ENCODE measurements at places on chromosomes 13 and 19. TPM values are rescaled to one million over a fixed set of nuclear protein-coding genes. Genes with fewer than 3 reads are reported as not detected.

GRCh38 chr13:40315416-40316064, 350.9 kb downstream of the FOXO1 start:
- H3K4me3 ChIP-seq: no peak overlapping the region
- peaks cover 18% of the 10 kb centered on the region for H3K4me1 ChIP-seq
- peak; percentile 51 for DNase-seq
- no peak overlapping the region for H3K27ac ChIP-seq

The MYO1F gene
- 0.27 TPM for total RNA-seq

DNA sequence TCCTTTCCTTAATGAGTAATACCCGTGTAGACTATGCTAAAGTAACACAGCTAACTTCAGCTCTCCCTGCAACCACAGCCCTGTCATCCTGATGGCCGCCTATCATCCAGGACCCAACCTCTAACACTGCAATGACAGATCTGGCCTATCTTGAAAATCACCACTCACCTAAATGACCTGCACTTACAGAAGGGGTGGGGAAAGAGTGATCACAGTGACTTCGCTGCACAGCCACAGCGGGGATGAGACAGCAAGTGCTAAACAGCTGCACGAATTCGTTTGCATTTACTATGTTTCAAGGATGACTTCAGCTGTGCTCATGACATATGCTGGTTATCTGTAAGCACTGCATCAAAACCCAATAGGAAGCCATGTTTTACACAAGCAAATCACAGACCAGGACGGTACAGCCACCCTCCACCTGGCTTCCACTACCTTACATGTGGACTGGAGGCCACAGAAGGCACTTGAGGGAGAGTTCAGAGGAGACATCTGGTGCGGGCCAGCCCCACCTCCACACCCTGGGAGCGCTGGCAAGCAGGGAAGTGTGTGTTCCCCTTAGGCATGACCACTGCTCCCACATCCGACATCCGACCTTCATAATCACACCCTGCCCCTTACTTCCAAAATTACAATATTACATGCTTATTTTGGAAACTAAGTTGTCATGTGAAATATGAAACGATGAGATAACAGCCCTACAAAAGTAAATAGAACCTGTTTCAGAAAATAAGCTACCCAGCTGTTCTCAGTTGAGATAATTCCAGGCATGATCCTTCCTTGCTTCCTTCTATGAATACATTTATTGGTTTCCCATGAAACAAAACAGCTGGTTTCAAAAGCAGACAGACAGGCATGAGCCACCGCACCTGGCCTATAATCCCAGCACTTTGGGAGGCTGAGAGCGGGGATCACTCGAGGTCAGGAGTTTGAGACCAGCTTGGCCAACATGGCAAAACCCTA, 95.7 kb downstream of the STK24 start:
- no peak overlapping the region for H3K4me3 ChIP-seq
- H3K4me1 ChIP-seq: peaks cover 55% of the 10 kb centered on the region

The PCDH20 gene
- total RNA-seq: not detected

GRCh38 chr13:80340651-80341100, 250 bp downstream of the SPRY2 start:
- no peaks in the 10 kb centered on the region for H3K27me3 ChIP-seq
- peak; percentile 69 for DNase-seq
- H3K27ac ChIP-seq: no peak overlapping the region
- H3K4me3 ChIP-seq: no peak overlapping the region
- peaks cover 28% of the 10 kb centered on the region for H3K4me1 ChIP-seq

The GFY gene
- not detected for total RNA-seq

The ATP7B gene
- 5.3 TPM for total RNA-seq

All from MCF 10A (cell line).